ENCODE measurements at places on chromosomes 1 and 21.

- DNase-seq: peak; percentile 19
Observed at GRCh38 chr1:158117854-158118704, 62.6 kb upstream of the CD1D start.

DNA sequence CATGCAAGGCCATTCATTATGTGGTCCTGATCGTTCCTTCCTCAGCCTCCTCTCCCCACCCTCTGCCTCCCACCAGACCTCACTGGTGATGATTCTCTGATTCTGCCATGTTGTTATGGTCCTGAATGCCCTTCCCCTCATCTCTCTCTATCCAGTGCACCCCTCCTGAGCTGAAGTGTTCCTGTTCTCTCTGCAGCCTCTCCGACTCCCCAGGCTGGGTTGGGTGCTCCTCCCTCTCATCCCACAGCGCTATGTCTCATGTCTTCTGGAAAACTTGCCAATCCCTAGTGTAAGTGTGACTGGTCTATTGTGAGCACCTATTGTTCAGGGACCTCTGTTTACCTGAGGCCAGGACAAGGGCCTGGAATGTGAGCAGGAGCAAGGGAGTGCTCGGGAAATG lies 11.1 kb upstream of the PEF1 start:
- DNase-seq: no peak

DNA sequence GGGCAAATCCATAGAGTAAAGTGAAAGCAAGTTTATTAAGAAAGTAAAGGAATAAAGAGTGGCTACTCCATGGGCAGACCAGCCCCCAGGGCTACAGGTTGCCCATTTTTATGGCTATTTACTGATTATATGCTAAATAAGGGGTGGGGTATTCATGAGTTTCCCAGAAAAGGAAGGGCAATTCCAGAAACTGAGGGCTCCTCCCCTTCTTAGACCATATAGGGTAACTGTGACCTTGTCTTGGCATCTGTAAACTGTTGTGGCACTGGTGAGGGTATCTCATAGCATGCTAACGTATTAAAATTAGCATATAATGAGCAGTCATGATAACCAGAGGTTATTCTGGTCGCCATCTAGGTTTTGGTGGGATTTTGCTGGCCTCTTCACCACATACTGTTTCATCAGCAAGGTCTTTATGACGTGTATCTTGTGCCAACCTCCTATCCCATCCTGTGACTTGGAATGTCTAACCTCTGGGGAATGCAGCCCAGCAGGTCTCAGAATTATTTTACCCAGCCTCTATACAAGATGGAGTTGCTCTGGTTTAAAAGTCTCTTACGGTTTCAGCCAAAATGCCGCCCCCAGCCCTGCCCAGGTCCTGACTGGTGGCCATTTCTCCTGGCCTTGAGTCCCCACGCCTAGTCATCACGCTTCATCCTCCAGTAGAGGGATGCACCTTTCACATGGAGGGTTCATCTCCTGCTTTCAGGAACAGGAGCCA lies 982 bp upstream of the TRIM17 start:
- no peak for DNase-seq

- no peak for DNase-seq
Observed at GRCh38 chr1:54480525-54480848, 67.5 kb upstream of the ACOT11 start.

- no peak for DNase-seq
Observed at GRCh38 chr1:200867018-200867811, 5.6 kb upstream of the GPR25 start.

DNA sequence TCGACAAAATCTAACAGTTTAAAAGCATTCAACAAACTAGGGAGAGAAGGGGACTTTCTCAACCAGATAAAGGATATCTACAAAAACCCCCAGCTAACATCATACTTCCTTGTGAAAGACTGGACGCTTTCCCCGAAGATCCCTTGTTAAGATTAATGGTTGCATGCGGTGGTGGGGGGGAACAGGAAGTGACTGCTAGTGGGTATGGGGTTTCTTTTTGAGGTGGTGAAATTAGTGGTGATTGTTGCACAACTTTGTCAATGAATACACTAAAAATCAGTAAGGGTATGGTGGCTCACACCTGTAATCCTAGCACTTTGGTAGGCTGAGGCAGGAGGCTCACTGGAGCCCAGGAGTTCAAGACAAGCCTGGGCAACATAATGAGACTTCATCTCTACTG lies 26.9 kb upstream of the EYA3 start:
- peak; percentile 11 for DNase-seq

DNA sequence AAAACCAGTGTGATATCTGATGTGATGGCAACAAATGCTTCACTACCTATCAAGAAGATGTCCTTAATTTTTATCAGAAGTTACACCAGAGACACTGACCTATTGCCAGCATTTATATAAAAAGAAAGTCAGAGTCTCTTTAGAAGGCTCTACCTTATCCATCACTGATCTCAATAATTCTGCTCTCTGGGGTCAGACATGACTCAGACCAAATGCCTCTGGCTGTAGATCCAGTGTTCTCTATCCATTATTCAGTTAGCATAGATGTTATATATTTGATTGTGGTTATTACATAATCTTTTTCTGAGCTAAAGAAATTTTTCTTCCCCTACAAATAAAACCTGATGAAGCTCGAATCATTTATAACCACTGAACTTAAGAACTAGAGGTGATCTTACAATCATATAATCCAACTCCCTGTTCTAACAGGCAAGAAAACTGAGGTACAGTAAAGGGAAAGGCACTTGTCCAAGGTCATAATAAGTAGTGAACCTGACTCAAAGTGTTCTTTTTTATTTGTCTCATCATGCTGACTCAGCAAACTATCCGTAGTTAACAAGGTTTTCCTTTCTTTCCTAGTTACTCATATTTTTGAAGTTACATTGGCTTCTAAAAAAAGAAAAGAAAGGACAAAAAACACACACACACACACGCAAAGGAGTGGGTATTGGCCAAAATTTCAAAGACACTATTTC lies 43.6 kb upstream of the ESRRG start:
- DNase-seq: no peak

GRCh38 chr1:177442584-177442983 lies 271.8 kb downstream of the BRINP2 start:
- DNase-seq: no peak

GRCh38 chr1:244118109-244118761 lies 67.2 kb downstream of the ZBTB18 start:
- no peak for DNase-seq

- DNase-seq: no peak
Observed at GRCh38 chr1:65332821-65333220, 23.5 kb downstream of the DNAJC6 start.
